ENCODE measurements at places on chromosomes 11 and 22.

GRCh38 chr11:70578831-70579230 is 180.5 kb downstream of the CTTN start:
- DNase-seq: no peak

DNA sequence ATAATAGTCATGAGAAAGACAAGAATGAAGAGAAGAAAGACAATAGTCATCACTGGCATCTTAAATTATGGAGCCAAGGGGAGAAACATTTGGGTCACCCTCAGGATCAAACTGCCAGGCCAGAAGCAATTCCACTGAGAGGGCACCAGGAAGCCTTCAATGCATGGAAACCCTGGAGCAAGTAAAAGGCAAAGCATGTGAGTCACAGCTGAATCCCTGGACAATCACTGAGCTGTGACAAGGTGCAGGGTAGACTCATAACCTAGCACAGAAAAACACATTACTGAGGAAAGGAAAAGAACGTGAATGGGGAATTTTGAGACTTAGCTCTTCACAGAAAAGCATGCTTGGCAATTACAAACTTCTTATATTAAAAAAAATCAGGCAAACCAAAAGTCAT is 1.6 kb downstream of the KCNJ1 start:
- no peak for DNase-seq

DNA sequence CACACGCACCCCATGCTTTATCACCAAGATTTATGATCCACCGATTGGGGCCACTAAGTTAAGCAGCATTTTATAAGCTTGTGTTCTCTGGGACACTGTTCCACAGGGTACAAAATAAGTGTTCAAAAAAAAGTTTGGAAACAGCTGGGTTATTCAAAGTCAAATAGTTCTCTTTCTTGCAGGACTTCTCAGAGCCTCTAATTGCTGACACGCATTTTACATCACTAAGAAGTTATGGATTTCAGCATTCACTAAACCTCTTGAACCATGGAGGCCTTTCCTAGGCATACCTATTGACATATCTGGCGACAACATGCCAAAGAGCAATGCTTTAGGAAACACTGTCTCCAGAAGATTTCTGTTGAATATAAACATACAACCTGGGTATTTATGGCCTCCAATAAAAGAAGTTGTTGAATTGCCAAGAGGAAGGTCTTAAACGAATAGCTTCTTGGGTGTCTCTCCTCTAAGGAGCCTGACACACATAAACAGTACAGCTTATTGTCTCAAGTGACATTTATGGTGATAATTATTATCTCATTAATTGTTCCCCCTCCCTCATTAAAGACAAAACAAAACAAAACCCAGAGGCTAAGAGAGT is 147.1 kb upstream of the ARHGAP20 start:
- DNase-seq: no peak

DNA sequence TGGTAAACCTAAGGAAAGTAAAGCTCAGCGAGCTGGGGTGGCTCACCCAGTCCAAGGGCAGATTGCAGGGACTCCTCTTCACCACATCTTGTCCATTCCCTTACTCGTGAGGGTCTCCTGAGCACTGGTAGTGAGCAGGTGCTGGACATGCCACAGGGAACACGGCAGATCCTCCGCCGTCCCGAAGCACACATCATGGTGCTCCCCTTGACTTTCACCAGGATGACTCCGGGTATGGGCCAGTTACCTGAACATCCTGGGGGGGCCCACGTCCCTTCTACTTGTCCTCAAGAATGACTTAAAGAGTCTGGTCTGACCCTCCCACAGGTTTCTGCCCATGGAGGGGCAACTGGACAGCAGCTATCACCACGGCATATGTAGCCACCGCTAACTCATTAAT is 8.0 kb upstream of the SF1 start:
- no peak for DNase-seq

DNA sequence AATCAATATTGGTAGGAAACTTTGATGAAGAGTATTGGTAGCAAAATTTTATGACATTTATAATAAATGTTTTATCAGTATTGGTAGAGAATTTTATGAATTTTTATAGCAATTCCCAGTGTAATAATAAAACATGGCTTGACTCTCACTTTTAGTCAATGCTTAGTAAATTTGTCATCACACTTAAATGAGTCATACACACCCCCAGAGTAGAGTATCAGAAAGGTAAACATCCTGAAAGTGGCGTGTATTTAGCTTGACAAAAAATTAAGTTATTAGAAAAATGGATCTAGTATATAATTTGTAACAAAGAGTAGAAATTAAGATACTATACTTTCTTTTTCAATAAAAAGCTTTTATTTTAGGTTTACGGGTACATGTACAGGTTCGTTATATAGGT is 2.6 kb downstream of the MS4A3 start:
- DNase-seq: no peak

- peak; percentile 79 for DNase-seq
Measured at GRCh38 chr22:20437613-20438426, at the start of gene SCARF2. TSS of gene SCARF2 (minus strand) at chr22:20437825. CDS start at chr22:20437754, 71 bp downstream.

DNA sequence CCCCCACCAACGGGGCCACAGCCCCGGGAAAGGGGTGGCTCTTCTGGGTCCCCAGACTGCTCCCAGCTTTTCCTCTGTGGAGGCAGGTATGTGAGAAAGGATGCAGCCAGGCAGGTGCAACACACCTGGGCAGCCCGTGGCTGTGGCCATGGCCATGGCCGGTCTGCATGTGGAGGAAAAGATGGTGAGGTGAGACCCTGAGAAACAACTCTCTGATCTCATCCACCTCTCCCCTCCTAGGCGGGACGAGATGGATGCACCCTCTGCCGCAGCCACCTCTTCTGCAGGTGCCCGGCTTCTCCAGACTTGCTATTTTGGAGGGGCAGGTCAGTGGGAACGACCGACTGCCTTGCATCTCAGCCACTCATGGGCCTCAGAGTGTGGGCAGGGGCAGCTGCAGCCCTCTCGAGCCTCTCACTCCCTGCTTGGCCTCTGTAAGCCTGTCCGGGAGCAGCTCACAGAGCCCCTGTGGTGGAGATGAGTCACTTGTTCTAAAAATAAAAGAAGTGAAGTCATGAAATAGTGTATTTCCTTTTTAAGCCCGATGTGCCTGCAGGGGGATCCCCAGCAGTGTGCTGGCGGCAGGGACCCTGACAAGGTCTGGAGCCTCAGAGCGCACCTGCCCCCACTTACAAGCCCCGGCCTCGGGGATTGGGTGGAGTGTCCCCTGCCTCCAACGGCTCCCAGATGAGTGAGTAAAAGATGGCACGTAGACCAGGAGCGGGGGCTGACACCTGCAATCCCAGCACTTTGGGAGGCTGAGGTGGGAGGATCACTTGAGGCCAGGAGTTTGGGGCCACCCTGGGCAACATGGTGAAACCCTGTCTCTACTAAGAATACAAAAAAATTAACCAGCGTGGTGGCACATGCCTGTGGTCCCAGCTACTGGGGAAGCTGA is 10.7 kb downstream of the SMIM38 start:
- DNase-seq: peak; percentile 90
